Fibroblast of the conjunctiva (primary cell): ENCODE measurements at places on chromosomes 11 and 22.

DNA sequence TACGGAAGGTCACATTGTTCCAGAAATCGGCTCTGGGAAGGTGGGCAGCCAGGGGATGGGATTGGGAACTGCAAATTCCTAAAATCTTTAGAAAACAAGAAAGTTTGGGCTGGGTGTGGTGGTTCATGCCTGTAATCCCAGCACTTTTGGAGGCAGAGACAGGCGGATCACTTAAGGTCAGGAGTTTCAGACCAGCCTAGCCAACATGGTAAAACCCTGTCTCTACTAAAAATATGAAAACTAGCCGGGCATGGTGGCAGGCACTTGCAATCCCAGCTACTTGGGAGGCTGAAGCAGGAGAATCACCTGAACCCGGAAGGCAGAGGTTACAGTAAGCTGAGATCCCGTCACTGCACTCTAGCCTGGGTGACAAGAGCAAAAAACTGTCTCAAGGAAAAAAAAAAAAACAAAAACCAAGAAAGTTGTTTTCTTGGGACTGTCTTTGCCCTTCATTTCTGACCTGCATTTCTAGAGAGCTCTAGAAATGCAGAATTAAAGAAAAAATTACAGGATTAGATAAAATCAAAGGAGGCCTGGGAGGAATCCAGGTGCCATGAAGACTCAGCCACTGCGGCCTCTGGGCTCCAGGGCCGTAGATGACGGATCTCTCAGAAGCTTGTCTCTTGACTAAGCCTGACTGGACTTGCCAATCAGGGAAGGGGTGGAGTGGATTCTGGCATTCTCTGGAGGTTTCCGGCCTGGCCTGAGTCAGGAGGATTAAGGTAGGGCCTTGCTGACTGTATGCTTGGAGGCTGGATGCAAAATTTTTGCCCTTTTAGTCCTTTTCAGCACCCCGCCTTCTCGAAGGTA, 5.3 kb upstream of the MALAT1 start:
- DNase-seq: peak; percentile 94

GRCh38 chr11:47109051-47109726, 67.5 kb downstream of the ARFGAP2 start:
- no peak for DNase-seq

- no peak for DNase-seq
Measured at GRCh38 chr11:107924306-107924705, 3.9 kb upstream of the RAB39A start.

GRCh38 chr11:27786331-27786730, 86.1 kb upstream of the BDNF start:
- DNase-seq: no peak

- peak; percentile 24 for DNase-seq
Measured at GRCh38 chr11:8826139-8826786, 84.7 kb upstream of the AKIP1 start.

DNA sequence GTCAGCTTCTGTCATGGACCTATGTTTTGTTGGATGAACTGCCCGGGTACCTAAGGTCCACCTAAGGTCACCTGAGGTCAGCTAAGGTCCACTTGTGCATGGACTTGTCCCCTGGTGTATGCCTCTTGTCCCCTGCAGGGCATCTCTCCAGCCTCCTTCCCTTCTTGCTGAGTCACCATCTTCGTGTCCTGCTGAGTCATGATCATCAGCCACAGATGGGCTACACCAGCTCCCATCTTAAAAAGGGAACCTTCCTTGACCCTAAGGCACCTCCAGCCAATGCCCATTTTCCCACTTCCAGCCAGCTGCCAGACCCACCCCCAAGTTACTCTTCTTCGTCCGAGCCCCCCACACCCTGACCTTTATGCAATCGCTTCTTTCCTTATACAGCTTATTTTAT, 544.9 kb downstream of the TBC1D22A start:
- no peak for DNase-seq

- DNase-seq: no peak
Measured at GRCh38 chr11:79412761-79413160, 28.1 kb downstream of the TENM4 start.

DNA sequence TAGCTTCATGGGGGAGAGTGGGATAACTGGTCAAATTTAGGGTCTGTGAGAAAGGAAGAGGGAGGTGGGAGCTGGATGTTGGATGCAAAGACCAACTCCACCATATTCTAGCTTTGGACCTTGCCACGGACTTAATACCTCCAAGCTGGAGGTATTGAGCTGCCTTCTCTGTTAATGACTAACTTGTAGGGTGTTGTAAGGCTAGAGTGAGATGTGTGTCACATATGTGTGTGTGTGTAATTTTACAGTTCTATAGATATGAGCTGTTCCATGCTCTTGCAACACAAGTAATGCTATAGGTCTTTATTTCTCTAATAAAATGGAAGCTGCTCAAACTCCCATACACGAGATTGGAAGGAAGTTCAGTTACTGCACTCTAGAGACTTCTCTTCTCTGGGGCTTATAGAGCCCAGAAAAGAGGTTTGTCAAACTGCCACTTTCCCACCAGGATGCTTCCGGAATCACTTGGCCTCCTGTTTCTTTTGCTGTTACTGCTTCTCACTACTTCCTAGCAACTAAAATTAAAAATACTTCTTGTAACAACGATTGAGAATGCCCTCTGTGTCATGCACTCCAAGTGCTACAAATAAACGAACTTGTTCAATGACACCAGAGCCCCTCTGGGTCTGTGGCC, 16.0 kb upstream of the FJX1 start:
- DNase-seq: no peak

DNA sequence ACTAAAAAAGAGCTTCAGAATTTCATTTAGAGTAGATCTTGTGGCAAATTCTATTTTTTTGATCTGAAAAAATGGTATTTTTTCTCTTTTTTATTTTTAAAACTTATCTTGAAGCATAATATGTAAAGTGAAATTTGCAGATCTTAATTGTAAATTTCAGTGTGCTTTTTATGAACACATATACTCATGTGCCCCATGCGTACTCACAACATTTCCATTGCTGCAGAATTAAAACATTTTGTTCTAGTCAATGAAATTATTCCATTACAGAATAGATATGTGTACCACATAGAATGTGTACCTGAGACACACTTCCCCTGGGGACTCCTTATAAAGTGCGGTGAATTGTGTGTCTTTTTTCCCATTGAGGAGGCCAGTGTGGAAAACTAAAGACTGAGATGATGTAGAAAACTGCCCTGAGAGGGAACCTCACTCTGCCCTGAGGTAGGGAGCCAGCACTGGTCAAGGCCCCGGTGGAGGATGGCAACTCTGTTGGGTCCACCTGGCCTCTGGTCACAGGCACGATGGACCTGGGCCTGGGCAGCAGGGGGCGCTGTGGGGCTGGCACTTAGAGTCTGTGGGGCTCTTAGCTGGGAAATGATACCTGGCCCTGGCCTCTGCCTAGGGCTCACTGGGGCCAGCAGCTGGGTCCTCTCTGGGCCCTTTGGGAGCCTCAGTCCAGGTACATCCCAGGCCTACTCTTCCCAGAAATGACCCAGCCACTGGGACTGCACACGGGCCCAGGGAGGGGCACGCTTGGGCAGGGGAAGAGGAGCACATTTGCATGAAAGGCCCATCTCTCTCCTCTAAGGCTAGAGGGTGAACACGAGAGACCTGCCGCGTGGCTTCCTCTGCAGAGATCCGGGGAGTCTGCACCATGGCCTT, 77.9 kb upstream of the TOP3B start:
- DNase-seq: peak; percentile 9

- no peak for DNase-seq
Measured at GRCh38 chr11:69797156-69797555, 22.0 kb upstream of the FGF4 start.

GRCh38 chr22:43131773-43132501, 11.3 kb downstream of the MCAT start:
- DNase-seq: no peak

GRCh38 chr11:18171377-18172000, 1.1 kb upstream of the MRGPRX4 start:
- DNase-seq: no peak

DNA sequence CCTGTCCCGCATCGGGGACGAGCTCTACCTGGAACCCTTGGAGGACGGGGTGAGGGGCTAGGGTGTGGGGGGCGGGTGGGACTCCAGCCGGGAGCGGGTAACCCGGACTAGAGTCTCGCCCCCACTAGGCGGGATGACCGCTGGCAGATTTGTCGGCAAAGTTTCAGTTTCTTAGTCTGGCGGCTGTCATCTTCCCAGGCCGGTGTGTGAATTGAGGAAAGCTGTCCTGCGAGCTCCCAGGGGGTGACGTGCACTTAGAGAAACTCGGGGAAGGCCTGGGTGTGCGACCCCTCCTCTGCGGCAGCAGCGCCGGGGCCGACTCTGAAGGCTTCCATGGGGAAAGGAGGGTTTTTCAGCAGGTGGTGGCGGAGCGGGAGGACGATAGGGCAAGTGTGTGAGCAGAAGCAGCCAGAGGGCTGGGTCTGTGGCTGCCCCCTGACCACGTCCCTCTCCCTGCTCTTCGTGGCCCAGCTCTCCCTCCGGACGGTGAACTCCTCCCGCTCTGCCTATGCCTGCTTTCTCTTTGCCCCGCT, 463 bp downstream of the RAD9A start:
- no peak for DNase-seq

DNA sequence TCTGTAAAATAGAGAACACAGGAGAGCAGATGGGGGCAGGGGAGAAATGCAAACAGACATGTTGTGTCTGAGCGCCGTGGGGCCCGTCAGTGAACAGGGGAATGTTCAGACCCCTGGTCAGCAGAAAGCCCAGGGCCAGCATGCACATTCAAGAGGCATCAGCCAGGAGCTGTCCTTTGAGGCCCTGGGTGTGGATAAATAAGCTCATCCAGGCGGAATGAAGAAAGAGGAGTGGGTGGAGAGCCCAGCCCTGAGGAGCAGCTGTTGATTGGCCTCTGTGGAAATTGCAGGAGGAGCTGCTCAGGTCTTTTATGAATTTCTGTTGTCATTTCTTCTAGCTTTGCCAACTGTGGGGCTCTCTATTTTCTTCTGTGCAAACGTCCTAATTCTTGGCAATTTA, 49.7 kb upstream of the CECR2 start:
- DNase-seq: no peak

- no peak for DNase-seq
Measured at GRCh38 chr11:68689737-68690625, 5.6 kb downstream of the GAL start.

- no peak for DNase-seq
Measured at GRCh38 chr11:18013790-18014507, 1.1 kb upstream of the SERGEF start.

GRCh38 chr11:45560913-45561281, 104.5 kb downstream of the CHST1 start:
- no peak for DNase-seq

DNA sequence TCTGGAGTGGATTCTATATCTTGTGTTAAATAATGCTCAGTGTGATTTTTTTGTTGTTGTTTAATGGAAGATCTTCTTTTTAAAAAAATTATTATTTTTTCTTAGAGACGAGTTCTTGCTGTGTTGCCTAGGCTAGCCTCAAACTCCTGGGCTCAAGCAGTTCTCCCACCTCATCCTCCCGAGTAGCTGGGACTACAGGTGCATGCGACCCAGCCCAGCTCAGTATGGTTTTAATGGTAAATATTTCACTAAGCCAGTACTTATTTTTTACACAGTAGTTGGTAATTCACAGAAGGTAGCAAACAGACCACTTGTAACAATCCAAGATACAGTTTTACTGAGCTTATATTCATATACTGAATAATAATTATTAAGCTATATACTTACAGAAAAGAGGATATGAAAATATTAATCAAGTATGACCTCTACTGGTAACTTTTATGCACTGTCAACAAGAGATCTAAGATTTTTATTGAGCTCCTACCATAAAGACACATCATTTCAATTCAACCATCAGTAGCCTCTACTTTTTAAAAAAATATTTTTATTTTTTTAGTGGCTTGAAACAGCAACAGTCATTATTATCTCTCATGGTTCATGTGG, 6.1 kb upstream of the CD59 start:
- no peak for DNase-seq
